ENCODE measurements at places on chromosomes 13 and 19. TPM values are rescaled to one million over a fixed set of nuclear protein-coding genes. Genes with fewer than 3 reads are reported as not detected.

ATP8A2 gene
- total RNA-seq, result not detected

URAD gene
- total RNA-seq, result not detected

CYP4F22 gene
- total RNA-seq, result 0.21 TPM

DAND5 gene
- 0.54 TPM for total RNA-seq

ZNF665 gene
- total RNA-seq, result 7.0 TPM
